Karpas-422 (cell line): ENCODE measurements at places on chromosomes 3 and 15.

- peak; percentile 74 for DNase-seq
Measured at GRCh38 chr3:142180761-142181362, 31.5 kb upstream of the TFDP2 start.

GRCh38 chr3:31035681-31036080, 141.2 kb upstream of the GADL1 start:
- DNase-seq = no peak

DNA sequence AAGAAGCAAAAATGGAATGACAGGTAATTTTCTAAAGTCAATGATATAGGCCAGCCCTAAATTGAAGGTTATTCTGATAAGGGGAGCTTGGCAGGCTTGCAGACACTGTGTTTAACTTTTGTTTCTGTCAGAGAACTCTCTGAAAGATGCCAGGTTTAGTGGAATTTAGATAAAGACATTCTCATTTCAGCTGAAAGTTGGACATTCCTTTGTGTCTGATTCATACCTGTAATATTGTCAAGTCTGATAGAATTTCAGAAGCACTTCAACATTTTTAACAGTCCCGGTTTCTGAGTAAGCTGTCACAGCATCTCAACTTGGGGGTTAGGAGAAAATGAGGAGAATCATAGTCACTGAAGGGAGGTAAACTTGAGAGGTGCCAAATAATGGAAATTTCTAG, 84.0 kb downstream of the DIPK2A start:
- no peak for DNase-seq

- DNase-seq = no peak
Measured at GRCh38 chr3:178567611-178568010, 31.4 kb downstream of the KCNMB2 start.

GRCh38 chr3:111073218-111073617, 1.6 kb downstream of the NECTIN3 start:
- DNase-seq = no peak

GRCh38 chr15:98842192-98842972, 165.2 kb downstream of the PGPEP1L start:
- DNase-seq = no peak

- DNase-seq = no peak
Measured at GRCh38 chr15:63365273-63365680, 16.4 kb downstream of the CA12 start.
